MG63 (cell line): ENCODE measurements at places on chromosomes 7 and 10. TPM values are rescaled to one million over a fixed set of nuclear protein-coding genes. Genes with fewer than 3 reads are reported as not detected.

Gene RBM20
- total RNA-seq: not detected in 2 replicates

Gene PTN
- 0.20 TPM in 1 of 2 replicates, not detected in the other for total RNA-seq

Gene PIK3CG
- not detected in 2 replicates for total RNA-seq

Gene AKR1D1
- total RNA-seq: not detected in 2 replicates

Gene HOXA10
- total RNA-seq: 18.0 and 26.7 TPM in 2 replicates

Gene CAPZA2
- total RNA-seq: 104 and 168 TPM in 2 replicates
